ENCODE measurements at places on chromosomes 2 and 18.

GRCh38 chr2:85831735-85832134 lies 57.1 kb downstream of the ST3GAL5 start:
- no peak for DNase-seq

- no peak for DNase-seq
Observed at GRCh38 chr2:216493334-216493685, 5.3 kb upstream of the RPL37A start.

GRCh38 chr2:202140522-202141252 lies 67.6 kb downstream of the KIAA2012 start:
- peak; percentile 65 for DNase-seq

DNA sequence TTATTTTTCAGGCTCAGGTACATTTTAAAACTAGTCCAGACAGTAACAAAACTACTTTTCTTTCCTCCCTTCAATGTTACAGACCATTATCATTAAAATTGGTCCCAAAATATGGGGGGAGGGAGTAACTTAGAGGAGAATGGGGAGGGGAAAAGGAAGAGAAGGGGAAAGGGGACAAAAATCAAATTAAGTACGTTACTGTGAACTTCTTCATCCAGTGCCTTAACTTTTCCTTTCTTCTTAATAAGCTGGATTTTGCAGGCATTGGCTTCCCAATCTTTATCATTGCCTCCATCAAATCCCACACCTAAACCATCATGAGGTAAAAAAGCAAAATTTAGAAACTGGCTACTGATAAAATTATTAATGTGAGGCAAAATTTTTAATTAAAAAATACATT lies 17.2 kb downstream of the GFPT1 start:
- DNase-seq: no peak

- no peak for DNase-seq
Observed at GRCh38 chr2:74857725-74858124, 23.8 kb downstream of the HK2 start.

- DNase-seq: no peak
Observed at GRCh38 chr2:71962911-71963694, 184.6 kb downstream of the CYP26B1 start.

GRCh38 chr2:128970332-128971116 lies 651.9 kb upstream of the HS6ST1 start:
- no peak for DNase-seq

DNA sequence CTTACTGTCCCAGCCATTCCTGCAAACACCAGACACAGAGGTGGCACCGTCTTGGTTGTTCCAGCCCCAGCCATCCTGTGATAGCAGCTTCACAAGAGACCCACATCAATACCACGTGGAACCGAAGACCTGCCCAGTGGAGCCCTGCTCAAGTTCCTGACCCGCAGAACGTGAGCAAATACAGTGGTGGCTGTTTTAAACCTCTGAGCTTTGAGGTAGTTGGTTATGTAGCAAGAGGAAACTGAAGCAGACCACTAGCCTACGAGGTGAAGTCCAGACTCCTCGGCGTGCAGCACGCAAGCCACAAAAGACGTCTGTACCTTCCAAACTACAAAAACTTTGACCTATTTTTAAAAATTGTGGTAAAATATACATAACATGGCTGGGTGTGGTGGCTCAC lies 96.1 kb upstream of the ODC1 start:
- peak; percentile 16 for DNase-seq

DNA sequence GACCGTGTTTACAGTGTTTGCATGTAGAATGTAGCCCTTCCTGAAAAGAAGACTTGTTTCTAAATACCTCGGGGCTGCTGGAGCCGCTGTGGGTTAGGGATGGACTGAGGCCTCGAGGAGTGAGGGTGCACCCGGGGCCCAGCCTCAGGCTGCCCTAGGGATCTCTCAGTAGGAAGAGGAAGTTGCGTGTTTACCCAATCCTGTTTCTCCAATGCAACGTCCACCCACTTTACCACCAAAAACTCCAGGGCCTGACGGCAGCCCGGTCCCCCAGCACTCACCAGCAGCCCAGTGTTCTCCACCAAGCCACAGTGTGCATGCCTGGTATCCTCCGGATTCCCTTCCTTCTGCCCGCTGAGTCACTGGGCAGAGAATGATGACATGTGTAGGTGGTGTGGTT lies 255.8 kb downstream of the GLI2 start:
- DNase-seq: no peak

DNA sequence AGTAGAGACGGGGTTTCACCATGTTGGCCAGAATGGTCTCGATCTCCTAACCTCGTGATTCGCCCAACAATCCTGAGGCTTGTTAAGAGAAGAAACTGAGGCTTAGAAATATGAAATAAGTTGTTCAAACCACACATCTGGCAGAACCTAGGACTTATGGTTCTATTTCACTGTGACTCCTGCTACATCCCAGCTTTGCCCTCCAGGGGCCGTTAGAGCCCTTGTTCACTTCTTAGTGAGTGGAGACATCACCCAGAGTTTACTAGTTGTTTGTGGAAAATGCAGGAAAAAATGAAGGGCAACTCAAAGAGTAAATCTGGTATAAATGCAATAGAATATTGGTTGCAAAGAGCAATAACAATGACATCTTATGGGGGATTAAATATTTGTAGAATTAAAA lies 43.9 kb downstream of the MARCHF4 start:
- peak; percentile 37 for DNase-seq

DNA sequence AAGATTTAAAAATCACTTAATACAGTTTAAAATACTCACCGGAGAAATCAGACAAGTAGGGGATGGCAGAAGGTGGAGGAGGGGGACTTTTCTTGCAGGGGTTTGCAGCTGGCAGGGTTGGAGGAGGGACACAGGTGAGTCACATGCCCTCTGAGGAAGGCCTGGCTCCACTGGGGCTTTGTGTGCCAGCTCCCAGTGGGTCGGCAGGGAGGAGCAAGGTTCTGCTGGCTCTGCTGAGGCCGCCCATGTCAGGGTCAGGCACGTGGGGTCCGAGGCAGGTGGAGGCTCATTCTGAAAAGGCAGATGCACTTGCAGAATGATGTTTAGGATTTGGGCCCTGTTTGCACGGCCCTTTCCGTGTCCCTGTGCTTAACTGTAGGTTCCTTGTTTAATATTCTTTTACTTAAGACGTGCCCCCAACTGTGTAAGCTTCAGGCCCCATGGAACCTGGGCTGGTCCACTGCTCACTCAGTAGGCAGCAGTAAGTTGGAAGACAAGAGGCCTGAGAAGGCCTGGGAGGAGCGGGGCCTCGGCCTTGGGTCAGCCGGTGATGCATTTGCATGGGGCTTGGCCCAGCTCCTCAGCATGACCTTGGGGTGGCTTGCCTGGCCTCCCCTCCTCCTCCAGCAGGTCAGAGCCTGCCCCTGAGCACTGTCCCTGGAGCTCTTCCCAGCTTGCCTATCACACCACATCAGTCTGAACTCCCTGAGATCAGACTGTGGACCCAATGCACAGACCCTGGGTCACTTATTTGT lies 141.0 kb downstream of the GLI2 start:
- DNase-seq: no peak

DNA sequence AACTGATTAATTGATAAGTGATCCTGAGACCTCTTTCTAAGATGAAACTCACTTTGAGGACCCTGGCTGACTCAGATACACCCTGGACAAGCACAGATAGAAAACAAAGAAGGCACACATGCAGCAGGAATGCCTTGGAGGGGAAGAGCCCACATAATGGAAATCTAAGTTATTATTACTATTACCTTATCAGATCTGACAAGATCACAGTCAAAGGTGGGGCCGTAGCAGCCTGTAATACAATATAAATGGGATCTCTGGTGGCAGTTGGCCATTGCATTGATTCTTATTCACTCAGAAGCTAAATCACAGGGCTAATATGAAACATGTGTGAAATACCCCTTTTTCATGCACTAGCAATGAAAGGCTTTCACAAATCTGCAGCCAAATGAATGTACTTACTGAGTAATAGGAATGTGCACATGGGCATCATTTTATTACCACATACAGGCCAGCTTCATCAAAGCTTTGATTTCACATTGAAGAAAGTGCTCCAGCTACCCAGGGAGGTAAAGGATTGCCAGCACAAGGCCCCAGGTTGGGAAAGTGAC lies 84.0 kb downstream of the ZBTB7C start:
- DNase-seq: no peak

GRCh38 chr2:119960821-119961220 lies 52.1 kb upstream of the EPB41L5 start:
- peak; percentile 74 for DNase-seq

- DNase-seq: no peak
Observed at GRCh38 chr2:73985308-73986084, 786 bp downstream of the TET3 start.

- DNase-seq: peak; percentile 91
Observed at GRCh38 chr2:28449488-28450395, 46.1 kb upstream of the PLB1 start.

GRCh38 chr2:6674381-6674780 lies 191.3 kb downstream of the CMPK2 start:
- no peak for DNase-seq

DNA sequence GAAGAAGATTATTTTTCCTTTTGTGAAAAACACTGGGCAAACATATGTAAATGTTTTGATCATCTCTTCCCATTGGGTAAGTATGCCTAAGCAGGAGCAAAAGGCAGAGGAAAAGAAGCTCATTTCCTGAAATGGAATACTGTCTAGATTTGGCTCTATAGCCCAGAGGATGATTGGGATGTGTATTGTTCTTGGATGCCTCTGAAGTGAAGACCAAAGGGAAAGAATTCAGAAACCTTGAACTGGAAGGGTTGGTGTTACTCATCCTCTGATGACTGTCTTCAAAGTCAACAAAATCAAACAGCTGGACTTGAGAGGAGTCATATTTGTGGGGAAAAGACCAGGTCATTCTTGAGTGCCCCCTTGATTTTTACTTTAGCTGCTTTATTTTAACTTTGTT lies 112.6 kb upstream of the NT5C1B start:
- no peak for DNase-seq

GRCh38 chr18:41347057-41347456 lies 608.0 kb upstream of the PIK3C3 start:
- peak; percentile 92 for DNase-seq

DNA sequence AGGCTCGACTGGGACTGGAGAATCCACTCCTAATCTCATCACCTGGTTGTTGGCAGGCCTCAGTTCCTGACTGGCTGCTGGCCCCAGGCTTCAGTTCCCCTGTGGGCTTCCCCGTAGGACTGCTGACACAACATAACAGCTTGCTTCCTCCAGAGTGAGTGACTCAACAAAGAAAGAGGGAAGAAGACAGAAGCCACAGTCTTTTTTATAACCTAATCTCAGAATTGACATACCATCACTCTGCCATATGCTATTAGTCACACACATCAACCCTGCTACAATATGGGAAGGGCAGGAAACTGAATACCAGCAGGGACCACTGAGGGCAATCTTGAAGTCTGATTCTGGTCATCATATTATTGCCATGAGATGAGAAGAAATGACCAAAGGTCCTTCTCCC lies 76.8 kb upstream of the SLC14A2 start:
- DNase-seq: no peak

DNA sequence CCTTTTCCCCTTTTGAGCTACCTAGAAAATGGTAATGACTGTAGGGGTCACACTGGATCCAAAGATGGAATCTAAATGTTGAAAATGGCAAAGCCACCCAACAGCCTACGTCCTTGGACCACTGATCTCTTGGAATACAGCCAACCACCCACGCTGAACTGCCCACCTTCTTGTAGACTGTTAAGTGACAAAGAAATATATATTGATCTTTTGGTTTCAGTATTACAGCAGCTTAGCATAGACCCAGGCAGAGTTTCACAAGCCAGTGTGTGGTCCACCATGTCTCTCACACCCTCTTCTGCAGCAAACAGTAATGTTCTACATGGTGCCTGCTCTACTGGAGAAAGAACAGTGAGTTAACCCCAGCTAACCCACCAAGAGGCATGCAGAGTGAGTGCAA lies 20.2 kb downstream of the CACNB4 start:
- no peak for DNase-seq

- no peak for DNase-seq
Observed at GRCh38 chr2:134647607-134648256, 71.1 kb downstream of the TMEM163 start.

- DNase-seq: no peak
Observed at GRCh38 chr18:5534845-5535244, 9.0 kb downstream of the EPB41L3 start.

- DNase-seq: no peak
Observed at GRCh38 chr2:123073956-123074355, 951.1 kb upstream of the CNTNAP5 start.

GRCh38 chr2:63697160-63697559 lies 108.4 kb downstream of the MDH1 start:
- DNase-seq: no peak

GRCh38 chr2:96202152-96202854 lies 6.3 kb downstream of the STARD7 start:
- no peak for DNase-seq

Data from amniotic epithelial cell (primary cell).